ENCODE measurements at places on chromosomes 1 and 21.

GRCh38 chr21:21831036-21831435 lies 832.8 kb downstream of the NCAM2 start:
- no peak for DNase-seq

DNA sequence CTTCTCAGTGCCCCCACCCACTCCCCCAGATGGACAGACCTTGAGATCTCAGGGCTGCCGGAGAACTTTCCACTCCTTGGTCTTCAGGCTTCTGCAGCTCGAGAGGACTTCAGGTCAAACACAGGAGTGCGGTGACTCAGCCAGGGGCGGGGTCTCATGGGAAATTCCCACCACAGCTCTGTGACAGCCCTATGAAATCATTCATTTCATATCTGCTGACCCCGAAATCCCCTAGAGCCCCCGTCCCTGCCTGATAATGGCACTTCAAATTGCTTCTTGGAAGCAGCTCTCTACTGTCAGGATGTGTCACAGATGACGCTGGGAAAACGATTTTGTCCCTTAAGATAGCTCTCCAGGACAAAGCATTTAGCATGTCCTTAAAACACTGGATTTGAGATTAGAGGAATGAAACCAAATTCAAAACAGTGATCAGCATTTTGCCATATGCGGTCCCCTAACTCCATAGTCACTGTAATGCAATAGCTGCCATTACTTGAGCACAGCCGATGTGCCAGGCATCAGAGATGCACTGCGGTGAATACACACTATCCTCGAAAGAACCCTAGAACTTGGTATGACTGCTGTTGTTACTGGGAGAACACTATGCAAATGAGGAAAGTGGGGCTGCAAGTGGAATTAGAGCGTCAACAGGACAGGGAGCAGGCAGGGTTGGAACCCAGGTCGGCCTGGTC lies at the start of gene TNFRSF9:
TSS of gene TNFRSF9 (minus strand) at position 95 of the 692 bp plus-strand sequence. CDS start 845 bp downstream, outside the sequence.
- no peak for DNase-seq

DNA sequence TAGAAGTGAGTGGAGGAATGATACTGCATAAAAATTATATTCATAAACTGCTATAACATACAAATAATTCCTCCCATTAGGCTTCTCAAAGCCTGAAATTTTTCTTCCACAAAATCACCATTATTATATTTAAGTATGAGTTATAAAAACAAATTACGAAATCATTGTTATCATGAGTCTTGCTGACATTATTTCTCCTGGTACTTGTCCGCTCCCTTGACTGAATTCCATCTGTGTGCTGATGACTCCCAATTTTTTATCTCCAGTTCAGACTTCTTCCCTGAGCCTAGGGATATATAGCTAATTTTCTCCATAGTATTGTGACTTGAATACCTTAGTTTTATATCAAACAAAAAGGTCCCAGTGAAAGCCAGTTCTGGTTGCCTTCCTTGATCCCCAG lies 268.2 kb downstream of the HMCN1 start:
- no peak for DNase-seq

- DNase-seq, result no peak
These were observed at the start of gene PRAMEF12 for GRCh38 chr1:12773438-12773837. TSS of gene PRAMEF12 (plus strand) at chr1:12773738. CDS start at chr1:12774868, 1,130 bp downstream.

DNA sequence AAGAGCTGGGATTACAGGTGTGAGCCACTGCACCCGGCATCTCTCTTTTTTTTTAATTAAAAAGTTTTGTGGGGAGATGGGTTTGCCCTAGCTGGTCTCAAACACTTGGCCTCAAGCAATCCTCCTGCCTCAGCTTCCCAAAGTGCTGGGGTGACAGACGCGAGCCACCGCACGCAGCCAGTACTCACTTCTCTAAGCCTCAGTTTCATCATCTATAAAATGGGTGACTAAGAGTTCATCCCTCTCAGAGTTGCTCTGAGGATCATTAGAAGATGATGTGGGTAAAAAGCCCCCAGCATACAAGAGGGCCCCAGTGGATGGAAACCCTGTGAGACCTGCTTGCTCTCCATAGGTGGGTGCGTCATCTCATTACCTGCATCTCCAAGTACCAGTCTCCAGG lies 2.5 kb upstream of the CATSPER4 start:
- no peak for DNase-seq

DNA sequence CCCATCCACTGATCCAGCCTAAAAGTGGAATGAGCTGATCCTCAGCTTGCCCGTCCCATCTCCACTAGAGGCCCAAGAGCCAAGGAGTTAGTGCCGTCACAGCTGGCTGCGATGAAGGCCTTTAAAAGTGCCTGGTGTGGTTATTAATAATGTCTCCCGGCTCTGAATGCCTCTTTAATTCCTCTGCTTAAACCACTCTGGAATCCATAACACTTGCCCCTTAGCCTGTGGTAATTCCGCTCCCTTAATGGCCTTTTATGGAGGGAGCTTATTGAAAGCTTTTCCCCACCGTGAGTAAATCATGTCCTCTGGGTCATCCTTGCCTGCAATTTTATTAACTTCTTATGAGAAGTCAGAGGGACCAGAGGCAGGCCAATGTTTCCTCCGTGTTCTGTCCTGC lies 55.4 kb downstream of the UBIAD1 start:
- no peak for DNase-seq

GRCh38 chr1:29120367-29120766 lies 3.3 kb downstream of the TMEM200B start:
- DNase-seq, result no peak

DNA sequence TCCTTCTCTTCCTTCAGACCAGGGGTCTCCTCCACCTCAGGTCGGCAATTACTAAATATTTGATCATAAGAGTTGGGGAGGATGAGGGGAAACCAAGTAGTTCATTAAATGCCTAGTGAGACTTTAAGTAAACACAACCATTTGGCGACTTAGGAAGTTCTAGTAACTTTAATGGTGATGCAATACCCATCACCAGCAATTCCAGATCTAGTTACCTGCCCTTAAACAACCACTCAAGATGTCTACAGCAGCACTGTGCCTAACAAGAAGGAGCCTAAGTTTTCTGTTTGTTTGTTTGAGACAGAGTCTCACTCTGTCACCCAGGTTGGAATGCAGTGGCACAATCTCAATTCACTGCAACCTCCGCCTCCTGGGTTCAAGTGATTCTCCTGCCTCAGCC lies 56.6 kb upstream of the L1TD1 start:
- DNase-seq, result no peak

- no peak for DNase-seq
These were observed 10.5 kb upstream of the SRP9 start for GRCh38 chr1:225766967-225767633.

DNA sequence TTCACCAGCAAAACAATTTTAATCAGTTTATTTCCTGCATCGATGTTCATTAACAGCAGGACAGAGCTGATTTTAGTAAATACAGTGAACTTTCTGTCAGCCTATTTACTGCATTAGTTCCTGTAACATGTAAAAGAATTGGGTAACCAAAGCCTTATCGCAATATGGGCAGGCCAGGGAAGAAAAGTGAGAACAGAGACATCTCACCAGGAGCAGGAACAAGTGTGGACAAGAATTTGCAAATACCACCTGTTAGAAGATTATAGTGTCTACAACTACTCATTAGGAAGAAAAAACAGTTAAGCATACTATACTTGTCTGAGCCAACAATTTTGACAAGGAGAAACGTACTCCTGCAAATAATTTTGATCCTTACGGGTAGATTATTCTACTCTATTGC lies 1293.9 kb downstream of the PLA2G4A start:
- DNase-seq, result no peak

DNA sequence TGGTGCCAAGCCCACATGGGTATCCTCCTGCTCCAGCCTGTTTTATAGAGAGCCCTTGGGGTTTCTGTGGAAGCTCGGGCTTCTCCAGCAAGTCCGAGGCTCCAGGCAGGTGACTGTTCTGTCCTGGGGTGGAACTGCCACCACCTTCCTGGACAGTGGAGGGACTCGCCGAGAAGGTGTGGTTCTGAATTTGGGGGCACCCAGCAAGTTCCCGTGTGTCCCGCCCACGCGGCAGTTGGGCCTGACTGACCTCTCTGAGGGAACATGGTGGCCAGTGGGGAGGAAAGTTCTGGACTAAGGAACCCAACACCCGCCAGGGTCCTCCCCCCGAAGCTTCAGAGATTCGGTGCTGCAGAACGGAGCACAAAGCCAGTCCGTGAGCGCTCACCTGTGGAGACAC lies 158.1 kb upstream of the C1orf174 start:
- DNase-seq, result no peak

DNA sequence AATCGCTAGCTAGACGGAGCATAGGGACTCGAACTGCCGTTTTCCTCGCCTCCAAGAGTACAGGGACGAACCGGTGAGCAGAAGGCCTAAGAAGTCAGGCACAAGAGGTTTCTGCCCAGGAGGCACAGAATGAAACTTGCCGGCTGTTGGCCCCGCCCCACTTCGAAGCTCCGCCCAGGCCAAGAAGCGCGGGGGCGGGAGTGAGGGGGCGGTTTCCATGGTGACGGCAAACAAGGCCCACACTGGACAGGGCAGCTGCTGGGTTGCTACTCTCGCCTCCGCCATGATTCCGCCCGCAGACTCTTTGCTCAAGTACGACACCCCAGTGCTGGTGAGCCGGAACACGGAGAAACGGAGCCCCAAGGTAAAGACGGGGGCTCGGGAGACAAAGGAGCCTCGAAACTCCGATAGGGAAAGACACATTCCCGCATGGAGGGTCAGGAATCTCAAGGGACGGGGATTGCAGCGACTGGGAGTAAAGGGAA lies at the start of gene DNALI1:
TSS of gene DNALI1 (plus strand) at position 229 of the 485 bp plus-strand sequence. CDS start at position 284, 55 bp downstream.
- peak; percentile 98 for DNase-seq

DNA sequence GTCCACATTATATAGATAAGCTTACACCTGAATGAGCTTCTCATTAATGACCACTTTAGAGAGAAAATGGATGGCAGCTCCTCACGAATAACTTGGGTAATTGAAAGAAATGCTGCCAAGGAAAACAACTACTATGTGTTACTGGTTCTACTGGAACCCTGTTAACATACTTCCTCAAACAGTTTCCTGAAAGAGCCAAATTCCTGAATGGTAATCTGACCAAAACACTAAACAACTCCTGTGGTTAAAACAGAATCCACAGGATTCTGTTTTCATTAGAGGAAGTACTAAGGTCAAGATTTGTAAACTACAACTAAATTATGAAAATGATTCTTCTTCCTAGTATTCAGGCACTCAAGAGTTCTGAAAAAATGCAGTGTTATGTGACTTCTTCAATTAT lies 107.2 kb downstream of the DNM3 start:
- no peak for DNase-seq

DNA sequence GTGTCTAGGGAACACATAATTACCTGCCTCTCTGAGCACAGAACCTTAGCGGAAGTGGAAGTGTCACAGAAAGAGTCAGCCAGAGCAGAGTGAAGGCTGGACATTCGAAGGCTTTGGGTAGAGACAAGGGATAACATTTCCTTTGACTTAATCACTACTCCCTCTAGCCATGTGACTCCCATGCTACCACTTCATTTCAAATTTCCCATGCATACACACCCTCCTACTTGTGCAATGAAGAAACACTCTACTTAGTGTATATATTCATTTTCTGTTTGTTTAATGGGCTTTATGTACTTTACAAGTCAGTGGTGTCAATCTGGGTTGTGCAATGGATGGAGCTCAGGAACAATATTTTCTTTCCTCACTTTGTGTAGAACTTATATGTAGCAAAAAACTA lies 6.9 kb downstream of the ANKRD35 start:
- DNase-seq, result no peak

DNA sequence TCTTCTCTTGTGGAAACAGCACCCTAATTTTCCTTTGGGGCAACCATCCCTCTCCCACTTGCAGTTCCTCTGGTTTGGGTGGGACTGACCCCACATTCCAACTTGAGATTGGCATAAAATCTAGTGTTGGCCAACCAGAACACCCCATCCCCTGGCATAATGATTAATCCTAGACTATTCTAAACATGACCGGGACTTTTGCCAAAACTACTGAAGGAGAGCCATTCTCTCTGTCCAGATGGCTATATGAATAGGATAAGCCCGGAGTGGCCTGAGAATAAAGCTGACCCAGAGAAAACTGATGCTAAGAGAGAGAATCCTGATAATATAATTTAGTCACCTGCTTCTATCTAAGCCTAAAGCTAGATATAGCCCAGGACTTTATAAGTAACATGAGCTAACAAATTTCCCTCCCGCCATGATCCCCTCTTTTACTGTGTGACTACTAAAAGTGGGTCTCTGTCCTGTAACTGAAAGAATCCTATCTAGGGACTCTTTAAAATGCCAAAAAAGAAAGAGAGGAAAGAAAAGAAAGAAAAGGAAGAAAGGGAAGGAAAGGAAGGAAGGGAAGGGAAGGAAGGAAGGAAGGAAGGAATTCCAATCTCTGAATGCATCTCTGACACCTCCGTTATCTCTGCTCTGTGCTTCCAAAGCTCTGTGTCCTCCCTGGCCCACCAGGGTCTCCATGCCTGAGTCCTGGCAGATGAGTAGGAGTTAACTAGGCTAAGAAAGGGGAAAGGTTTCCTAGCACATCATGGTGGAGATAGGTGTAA lies 28.0 kb upstream of the NRDC start:
- no peak for DNase-seq

DNA sequence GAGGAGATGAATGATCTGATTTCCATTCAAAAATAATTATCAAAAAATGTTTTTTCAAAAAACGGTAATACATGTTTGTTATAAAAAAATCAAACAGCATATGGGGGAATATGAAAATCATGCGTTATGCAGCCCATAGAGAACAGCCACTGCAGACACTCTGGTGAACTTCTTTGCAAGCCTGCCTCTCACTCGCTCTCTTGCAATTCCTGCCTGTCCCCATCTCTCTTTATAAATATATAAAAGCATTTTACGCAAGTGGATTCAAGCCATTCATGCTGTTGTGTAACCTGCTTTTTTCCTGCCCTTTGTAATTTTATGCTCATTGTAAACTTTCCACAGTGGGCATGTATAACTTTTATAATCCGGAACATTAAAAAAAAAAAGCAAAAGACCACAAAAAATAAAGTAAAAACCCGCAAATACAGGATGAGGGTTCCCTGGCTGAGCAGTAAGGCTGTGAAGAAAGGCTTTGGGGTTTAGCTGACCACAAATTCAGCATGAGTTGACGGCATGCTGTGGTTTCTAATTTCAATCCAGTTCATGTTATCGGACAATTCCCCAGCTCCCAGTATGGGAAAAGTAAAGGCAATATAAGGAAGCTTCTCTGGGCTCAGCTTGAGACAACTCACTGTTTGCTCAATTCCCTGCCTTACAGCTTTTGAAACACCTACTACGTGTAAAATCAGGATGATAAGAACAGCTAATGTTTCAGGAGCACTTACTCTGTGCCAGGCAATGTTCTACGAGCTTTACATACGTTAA lies 52.8 kb upstream of the ZBTB40 start:
- no peak for DNase-seq

- no peak for DNase-seq
These were observed 30.1 kb downstream of the NFASC start for GRCh38 chr1:204900721-204901120.

GRCh38 chr1:19309123-19309813 lies 2.7 kb downstream of the AKR7A2 start:
- DNase-seq, result no peak

GRCh38 chr1:174116042-174116441 lies 43.3 kb upstream of the RABGAP1L start:
- no peak for DNase-seq

Measured in NCI-H774 (cell line).